ENCODE measurements at places on chromosomes 12 and 14. TPM values are rescaled to one million over a fixed set of nuclear protein-coding genes. Genes with fewer than 3 reads are reported as not detected.

DNA sequence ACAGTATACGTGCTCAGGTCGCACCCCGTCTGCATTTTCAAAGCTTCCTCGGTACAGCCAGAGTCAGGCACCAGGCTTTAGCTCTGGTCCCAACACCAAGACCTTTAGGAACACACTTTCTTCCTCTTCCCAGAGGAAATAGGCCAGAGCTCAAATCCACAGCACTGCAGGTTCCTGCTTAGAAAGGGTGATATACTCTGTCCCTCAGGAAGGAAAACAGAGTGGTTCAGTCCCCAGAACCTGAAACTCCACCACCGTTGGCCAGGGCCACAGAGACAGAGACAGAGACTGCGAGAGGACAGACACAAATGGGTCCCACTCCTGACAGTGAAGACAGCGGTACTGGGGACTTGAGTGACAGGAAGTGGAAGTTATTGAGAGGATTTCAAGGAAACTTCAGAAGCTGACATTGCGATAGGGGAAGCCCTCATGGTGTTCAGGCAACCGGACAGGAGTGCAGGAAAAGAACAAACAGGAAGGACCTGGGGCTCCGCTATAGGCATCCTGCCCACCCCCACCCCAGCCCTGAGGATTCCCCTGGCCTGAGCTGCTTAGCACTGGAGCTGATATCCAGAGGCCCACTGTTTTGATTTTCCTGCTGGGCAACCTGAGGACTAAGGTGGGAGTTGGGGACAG, 5.5 kb upstream of the KRT8 start:
- no peaks in the 10 kb centered on the region for H3K27me3 ChIP-seq
- H3K4me3 ChIP-seq = no peak overlapping the region
- no peak overlapping the region for H3K27ac ChIP-seq
- H3K4me1 ChIP-seq = no peaks in the 10 kb centered on the region
- H3K36me3 ChIP-seq = no peaks in the 10 kb centered on the region

DNA sequence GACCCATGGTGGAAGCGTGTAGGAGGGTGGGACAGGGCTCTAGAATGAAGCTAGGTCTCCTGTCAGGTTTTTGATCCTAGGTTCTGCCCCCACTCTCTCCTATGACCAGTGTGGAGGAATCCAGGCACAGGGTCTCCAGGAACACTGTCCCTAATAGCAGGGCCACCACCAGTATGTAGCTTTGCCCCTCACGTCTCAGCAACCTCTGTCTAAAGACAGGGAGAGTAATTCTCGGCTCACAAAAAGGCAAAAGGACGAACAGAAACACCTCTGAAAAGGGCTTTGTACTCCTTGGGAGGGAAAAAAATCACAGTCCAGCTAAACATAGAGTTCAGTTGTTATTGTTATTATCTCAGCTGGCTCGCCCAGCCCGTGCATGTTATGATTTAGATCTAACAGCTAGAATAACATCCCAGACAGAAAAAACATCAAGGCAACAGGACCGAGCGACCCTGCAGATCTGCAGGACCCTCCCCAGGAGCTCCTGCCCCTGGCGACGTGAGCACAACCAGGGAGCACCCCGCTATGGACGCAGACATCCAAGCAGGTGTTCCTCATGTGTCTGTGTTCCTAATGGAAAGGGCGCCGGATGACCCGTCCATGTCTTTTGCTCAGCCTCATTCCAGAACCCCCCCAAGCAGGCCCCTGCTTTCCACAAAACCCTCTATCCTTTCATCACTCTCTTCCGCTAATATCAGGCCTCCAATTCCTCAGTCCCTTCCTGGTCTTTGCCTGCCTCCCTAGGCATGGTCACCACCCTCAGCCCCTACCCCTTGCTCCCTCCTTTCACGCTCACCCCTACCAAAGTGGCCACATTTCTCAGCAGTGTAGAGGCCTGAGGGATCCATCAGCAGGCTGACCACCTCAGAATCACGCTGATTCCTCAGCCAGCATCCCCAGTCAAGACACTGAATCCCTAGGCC, 14.2 kb upstream of the SLC6A12 start:
- no peaks in the 10 kb centered on the region for H3K27me3 ChIP-seq
- no peaks in the 10 kb centered on the region for H3K4me1 ChIP-seq

- H3K36me3 ChIP-seq = no peaks in the 10 kb centered on the region
- no peak overlapping the region for H3K27ac ChIP-seq
- no peaks in the 10 kb centered on the region for H3K27me3 ChIP-seq
- H3K4me1 ChIP-seq = peaks cover 7% of the 10 kb centered on the region
- no peak for DNase-seq
These were observed 36.0 kb downstream of the FBRSL1 start for GRCh38 chr12:132525833-132526455.

DNA sequence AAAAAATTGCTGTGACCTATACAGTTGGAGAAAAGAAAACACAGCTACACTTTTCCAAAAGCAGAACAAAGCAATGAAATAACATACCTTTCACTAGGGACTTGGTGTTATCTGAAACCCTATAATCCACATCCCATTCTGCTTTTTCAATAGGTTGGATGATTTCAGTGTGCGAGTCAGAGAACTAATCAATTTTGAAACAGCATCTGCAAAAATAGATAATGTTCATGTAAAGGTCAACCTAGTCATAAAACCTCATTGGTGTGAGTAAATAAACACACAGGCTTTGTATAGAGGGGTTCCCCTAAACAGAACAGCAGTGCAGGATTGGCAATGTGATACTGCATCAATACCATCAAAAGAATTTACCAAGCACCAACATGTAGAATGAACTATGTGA, 173.0 kb upstream of the G2E3 start:
- no peaks in the 10 kb centered on the region for H3K27me3 ChIP-seq
- H3K4me1 ChIP-seq = no peaks in the 10 kb centered on the region
- no peak for DNase-seq
- H3K27ac ChIP-seq = no peak overlapping the region

GRCh38 chr12:18923721-18924120, 185.8 kb downstream of the CAPZA3 start:
- H3K27me3 ChIP-seq = no peaks in the 10 kb centered on the region
- no peaks in the 10 kb centered on the region for H3K36me3 ChIP-seq
- no peak overlapping the region for H3K27ac ChIP-seq

TMTC1 gene
- polyA plus RNA-seq = not detected

- H3K27me3 ChIP-seq = no peaks in the 10 kb centered on the region
- peaks cover 78% of the 10 kb centered on the region for H3K4me1 ChIP-seq
- DNase-seq = no peak
- no peak overlapping the region for H3K4me3 ChIP-seq
- no peaks in the 10 kb centered on the region for H3K36me3 ChIP-seq
- H3K27ac ChIP-seq = no peak overlapping the region
These were observed 23.2 kb downstream of the PXN start for GRCh38 chr12:120242275-120242799.

PLEKHD1 gene
- polyA plus RNA-seq = 0.06 TPM

DNA sequence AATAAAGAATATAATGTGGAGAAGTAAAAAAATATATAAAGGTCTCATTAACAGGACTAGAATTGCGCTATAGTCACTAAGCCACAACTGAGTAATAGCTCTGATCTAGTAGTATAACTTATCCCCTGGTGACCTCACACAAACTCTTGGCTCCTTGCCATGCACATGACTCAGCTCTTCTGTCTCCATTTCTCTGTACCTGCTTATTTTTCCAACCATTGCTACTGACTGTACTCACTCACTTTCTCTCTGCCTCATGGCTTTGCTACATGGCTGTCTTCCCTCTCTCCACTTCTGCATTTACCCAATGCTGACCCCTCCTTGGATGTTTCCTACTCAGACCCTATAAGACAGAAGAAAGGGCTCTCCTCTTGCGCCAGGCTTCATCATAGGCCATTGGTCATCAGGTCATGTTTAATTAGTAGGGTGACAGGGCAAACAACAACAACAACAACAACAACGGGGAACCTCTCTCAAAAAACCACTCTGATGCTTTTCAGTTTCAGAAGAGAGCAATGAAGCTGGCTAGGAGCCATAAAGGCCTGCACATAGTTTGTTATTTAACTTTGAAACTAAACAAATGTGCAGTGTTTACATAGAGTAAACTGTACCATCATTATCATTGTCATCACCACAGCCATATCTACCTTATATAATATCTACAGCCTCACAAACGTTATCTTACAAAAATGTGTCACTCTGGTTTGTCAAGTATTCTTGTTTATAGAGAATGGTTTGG, 25.6 kb upstream of the KRAS start:
- H3K27me3 ChIP-seq = no peaks in the 10 kb centered on the region
- no peak overlapping the region for H3K4me3 ChIP-seq
- no peak for DNase-seq
- H3K4me1 ChIP-seq = peaks cover 28% of the 10 kb centered on the region

SEC23A gene
- 43.6 TPM for polyA plus RNA-seq

DNA sequence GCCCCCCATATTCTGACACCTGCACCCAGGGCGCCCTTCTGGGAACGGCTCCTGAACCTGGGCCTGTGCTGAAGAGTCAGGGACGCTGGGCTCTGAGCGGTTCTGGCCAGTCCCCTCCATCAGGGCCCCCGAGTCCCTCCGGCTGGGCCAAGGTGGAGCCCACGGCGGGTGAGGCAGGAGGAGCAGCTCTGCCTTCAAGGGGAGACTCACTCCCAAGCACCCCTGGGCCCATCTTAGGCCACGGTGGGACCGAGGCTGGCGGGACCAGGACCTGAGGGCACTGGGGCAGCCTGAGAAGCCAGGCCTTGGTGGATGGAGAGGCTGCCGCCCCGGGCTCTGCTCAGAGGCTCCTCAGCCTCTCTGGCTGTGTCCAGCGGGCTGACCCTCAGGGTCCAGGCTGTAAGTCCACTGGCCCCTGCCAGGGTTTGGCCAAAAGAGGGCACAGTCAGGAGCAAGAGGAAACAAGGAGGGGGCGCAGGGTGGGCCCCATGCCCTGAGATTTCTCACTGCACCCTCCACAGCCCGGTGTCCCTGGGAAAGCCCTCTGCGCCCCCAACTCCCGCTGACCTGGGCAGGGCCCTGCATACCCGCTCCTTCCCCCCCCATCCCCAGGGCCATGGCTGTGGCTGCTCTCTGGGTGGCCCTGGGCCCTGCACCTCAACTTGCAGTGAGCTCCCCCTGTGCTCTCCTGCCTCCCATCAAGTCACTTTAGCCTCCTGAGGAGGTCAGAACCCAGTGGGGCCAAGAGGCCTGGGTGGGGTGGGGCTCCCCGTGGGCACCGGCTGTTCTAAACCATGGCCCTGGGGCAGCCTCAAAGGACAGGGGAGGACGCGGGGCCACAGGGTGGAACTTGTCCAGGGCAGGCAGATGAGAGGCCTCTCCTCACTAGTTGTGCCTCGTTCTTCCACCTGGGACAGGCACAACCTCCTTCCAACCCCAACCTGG, 266.4 kb upstream of the SFSWAP start:
- H3K27ac ChIP-seq = no peak overlapping the region
- H3K4me1 ChIP-seq = no peaks in the 10 kb centered on the region
- no peak overlapping the region for H3K4me3 ChIP-seq
- H3K27me3 ChIP-seq = no peaks in the 10 kb centered on the region
- DNase-seq = no peak
- no peaks in the 10 kb centered on the region for H3K36me3 ChIP-seq

DNA sequence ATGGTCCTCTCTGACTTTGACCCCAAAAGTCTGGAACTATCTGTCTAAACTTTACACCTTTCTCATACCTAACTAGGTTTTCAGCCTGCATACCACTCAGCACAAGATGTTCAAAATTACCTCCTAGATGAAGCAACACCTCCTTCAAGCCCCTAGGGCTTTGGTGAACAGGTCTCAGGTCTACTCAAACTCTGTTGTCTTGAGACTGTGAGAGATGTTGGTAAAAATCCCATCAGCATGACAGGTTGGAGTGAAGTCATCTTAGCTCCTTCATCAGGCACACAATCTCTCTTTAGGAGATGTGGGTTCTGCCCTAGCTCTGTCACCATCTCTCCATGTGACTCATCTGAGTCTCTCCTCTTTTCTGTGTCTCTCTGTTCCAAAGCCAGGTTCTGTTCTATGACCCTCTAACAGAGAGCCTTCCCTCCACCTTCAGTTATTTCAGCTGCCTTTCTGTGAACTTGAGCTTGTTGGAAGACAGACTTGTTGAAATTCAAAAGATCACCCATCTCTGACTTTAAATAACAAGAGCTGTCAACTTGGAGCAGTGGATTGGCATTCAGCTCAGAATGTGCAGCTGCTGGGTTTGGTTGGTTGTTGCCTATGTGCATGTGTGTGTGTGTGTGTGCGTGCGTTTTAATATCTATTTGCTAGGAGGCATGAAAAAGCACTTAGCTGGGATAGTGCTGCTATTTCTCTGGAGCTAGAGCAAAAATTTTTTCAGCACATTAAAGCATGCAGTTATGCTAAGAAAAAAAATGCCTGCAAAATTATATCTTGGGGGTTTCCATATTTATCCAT, 130.7 kb downstream of the CRACR2A start:
- no peak overlapping the region for H3K4me3 ChIP-seq
- H3K27ac ChIP-seq = no peak overlapping the region
- no peak for DNase-seq

DNA sequence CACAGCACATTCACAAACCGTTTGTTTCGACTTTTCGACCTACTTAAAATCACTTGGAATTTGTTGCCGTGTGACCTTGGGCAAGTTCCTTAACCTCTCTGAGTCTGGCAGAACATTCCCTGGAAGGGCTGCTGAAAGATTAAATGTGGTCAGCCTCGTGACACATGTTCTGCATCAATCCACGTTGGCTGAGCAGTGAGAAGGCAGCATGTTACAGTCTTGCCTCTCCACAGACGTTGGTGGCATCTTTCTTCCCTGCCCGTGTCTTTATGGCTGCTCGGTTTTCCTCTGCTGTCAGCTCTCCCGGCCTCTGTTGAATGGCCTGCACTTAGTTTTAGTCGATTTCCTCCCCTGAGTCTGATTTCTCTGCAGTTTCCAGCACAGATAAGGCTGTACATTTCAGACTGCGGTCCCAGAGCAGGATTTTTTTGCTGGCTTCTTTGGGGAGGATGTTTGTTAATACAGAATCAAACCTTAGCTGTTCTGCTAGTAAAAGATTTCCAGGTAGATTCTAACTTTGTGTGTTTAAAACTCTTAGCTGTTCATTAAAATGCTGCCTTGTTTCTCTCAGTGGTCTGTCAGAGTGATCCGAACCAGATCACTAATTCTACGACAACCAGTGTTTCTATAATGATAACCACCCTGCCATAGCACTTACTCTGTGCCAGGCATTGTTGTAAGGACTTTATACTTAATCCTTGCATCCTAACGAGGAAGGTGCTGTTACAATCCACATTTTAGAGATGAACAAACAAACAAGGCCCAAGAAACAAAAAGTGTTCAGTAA, 217.1 kb downstream of the CHST11 start:
- no peak overlapping the region for H3K4me3 ChIP-seq
- no peaks in the 10 kb centered on the region for H3K36me3 ChIP-seq
- H3K4me1 ChIP-seq = peaks cover 37% of the 10 kb centered on the region
- no peak overlapping the region for H3K27ac ChIP-seq

- H3K4me1 ChIP-seq = no peaks in the 10 kb centered on the region
- no peaks in the 10 kb centered on the region for H3K36me3 ChIP-seq
- H3K27me3 ChIP-seq = no peaks in the 10 kb centered on the region
- no peak overlapping the region for H3K27ac ChIP-seq
These were observed 3.9 kb upstream of the CMKLR1 start for GRCh38 chr12:108342985-108343384.
